Fibroblast of villous mesenchyme (primary cell): ENCODE measurements at places on chromosomes 1 and 21.

DNA sequence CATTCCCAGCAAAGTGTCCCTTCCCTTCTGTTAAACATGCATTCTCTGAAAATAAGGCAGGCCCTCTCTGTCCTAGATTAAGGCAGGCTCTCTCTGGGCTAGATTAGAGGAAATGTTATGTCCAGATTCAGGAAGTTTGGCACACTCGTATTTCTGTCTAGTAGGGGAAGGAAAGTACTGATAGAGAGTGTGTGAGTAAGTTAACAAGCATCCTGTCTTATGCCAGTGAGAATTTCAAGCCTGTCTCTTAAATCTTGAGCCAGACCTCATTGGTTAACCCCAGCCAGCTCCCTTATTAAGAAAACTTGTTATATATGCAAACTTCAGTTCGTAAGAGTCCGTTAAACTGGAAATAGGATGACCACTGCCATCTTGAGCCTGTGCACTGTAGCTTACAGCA, 31.6 kb downstream of the IGSF5 start:
- DNase-seq: no peak

DNA sequence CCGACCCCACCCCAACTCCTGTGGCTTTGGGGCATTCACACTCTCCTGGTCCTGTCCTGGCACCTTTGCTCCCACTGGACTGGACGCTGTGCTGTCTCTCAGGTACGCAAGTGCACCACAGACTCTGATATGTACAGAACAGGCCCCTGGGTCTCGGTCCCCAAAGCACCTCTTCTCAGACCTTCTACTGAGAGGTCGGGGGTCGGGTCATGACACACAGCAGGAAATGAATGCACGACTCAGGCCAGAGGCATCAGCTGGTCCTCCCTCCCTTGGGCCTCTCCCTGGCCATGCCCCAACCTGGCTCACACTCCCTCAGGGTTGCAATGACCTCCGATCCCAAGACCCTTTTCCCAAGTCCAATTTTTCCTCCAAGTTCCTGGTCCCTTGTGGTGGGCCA, 1.8 kb upstream of the KRTAP10-12 start:
- no peak for DNase-seq

GRCh38 chr1:52567943-52568342, 15.1 kb upstream of the TUT4 start:
- peak; percentile 21 for DNase-seq

GRCh38 chr1:107344268-107344760, 203.5 kb downstream of the NTNG1 start:
- DNase-seq: no peak

GRCh38 chr1:46575778-46576177, 24.3 kb upstream of the KNCN start:
- no peak for DNase-seq

- DNase-seq: no peak
Observed at GRCh38 chr1:94607398-94607797, 65.8 kb upstream of the F3 start.

DNA sequence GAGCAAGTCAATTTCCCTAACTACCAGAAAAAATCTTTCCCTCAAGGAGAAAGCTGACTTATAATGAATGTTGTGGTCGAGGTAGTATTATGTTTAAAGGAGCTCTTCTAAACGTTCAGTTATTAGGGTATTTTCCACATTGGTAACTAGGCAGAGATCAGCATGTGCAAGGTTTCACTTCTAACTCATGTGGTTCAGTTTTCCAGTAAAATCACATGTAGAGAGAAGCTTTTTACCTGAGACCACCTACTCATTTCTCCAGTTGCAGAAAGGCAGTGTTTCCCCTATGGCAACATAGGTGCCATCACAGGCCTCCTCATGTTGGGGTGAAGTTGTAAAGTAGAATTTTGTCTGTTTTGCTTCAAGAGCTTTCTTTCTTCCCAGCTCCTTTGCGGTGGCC, 23.7 kb downstream of the IL23R start:
- DNase-seq: no peak

DNA sequence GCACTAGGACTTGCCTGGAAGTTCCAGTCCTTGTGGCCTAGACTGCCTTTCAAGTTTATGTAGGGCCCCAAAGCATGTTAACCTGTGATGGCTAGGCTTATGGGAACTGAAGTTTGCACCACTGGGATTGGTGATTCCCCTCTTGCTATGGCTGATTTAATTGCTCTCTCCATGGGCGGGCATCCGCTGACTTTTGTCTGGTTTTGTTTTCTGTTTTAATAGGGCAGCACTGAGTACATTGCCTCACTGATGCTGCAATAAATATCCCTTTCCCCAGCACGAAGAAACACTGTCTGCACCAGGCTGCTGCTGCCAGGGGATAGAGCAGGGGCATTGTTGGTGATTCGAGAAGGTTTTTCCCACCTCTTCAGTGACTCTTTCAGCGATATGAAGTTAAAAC, 73.3 kb upstream of the PDE4B start:
- no peak for DNase-seq

GRCh38 chr1:95002540-95003432, 70.0 kb downstream of the ALG14 start:
- peak; percentile 60 for DNase-seq
